ENCODE measurements at places on chromosomes 5 and 9. TPM values are rescaled to one million over a fixed set of nuclear protein-coding genes. Genes with fewer than 3 reads are reported as not detected.
A peak's percentile ranks its signal among the peaks of the same experiment; 100 is the strongest.

DNA sequence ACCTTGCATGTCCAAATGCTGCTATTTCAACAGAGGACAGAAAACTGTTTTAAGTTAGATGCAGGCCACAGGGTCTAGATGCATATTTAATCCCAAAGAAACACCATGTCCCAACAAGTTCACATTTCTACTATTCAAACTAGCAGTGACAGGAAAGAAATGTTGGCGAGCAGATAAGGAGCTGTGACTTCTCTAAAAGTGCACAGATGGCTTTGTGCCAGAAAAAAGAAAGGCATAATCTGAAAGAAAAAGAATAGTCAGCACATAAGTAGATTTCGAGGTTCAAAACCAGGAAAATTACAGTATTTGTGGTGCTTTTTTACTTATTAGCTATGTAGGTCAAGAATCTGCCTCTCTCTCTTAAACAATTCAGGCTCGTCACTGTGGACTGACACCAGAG, 178.3 kb downstream of the DNAH5 start:
- DNase-seq = no peak

DNA sequence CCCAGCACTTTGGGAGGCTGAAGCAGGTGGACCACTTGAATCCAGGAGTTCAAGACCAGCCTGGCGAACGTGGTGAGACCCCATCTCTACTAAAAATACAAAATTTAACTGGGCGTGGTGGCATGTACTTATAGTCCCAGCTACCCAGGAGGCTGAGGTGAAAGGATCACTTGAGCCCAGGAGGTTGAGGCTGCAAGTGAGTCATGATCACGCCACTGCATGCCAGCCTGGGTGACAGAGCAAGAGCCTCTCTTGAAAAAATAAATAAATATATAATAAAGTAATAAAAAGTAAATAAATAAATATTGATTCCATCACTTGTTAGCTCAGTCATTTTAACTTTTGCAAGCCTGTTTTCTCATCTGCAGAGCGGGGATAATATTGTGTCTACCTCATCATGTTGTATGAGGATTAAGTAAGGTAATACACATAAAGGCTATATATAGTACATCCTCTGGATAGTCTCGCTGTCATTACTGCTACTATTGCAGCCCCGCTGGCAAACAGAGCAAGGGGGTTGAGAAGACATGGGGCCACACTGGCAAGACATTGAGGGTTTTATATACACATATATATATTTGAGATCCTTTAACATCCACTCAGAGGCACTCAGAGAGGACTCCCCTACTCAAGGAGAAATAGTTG, 210.9 kb downstream of the C9orf152 start:
- DNase-seq = no peak

GRCh38 chr5:115461506-115462290, 82.9 kb downstream of the FEM1C start:
- peak; percentile 56 for DNase-seq

GRCh38 chr9:136662656-136663581, at the start of gene EGFL7:
EGFL7 (plus strand) TSS chr9:136662916; CDS start chr9:136668283, 5,367 bp downstream.
- no peak for DNase-seq

SPINK6 gene
- total RNA-seq = not detected

- DNase-seq = no peak
Measured at GRCh38 chr9:131752231-131752884, 12.5 kb upstream of the RAPGEF1 start.

TYRP1 gene
- 0.43 TPM for total RNA-seq

DNA sequence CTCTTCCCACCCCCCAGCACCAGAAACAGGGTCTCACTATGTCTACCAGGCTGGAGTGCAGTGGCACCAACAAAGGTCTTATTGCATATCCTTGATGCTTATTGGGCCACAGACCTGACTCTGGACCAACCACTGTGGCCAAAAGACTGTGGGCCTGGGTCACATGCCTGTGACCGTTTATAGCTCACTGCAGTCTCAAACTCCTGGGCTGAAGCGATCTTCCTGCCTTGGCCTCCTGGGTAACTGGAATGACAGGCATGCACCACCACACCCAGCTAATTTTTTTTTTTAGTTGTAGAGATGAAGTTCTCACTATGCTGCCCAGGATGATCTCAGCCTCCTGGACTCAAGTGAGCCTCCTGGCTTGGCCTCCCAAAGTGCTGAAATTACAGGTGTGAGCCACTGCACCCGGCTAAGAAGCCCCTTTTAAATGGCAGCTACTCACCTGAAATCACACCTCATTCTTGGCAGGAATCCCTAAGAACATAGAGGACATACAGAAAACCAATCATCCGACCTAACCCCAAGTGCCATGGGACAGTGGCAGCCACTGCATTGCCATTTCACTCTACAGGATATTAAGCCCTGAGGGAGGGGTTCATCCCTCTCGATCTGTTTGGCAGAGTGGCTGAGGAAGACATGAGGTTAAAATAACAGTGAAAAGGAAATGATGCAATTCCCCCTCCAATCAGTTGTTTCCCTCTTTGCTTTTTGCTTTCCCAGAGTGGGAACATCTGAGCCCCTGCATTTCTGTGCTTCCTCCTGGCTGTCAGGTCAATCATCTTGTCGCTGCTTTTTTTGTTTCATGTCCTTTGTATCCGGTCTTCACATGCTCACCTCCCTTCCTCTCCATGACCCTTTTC, 74.6 kb downstream of the LRRC70 start:
- DNase-seq = no peak

BARX1 gene
- not detected for total RNA-seq

GRCh38 chr9:69326261-69326660, 1.2 kb downstream of the ENTREP1 start:
- no peak for DNase-seq

ZNF367 gene
- total RNA-seq = 4.8 TPM

- DNase-seq = no peak
Measured at GRCh38 chr5:136772491-136772890, 407.1 kb upstream of the TRPC7 start.

GRCh38 chr5:168672888-168673287, 93.7 kb upstream of the PANK3 start:
- no peak for DNase-seq

GRCh38 chr5:151686674-151687407, at the start of gene SPARC:
SPARC (minus strand) TSS chr5:151686915; CDS start chr5:151676188, 10,727 bp downstream.
- DNase-seq = peak; percentile 98

GPR150 gene
- total RNA-seq = 0.43 TPM

DNA sequence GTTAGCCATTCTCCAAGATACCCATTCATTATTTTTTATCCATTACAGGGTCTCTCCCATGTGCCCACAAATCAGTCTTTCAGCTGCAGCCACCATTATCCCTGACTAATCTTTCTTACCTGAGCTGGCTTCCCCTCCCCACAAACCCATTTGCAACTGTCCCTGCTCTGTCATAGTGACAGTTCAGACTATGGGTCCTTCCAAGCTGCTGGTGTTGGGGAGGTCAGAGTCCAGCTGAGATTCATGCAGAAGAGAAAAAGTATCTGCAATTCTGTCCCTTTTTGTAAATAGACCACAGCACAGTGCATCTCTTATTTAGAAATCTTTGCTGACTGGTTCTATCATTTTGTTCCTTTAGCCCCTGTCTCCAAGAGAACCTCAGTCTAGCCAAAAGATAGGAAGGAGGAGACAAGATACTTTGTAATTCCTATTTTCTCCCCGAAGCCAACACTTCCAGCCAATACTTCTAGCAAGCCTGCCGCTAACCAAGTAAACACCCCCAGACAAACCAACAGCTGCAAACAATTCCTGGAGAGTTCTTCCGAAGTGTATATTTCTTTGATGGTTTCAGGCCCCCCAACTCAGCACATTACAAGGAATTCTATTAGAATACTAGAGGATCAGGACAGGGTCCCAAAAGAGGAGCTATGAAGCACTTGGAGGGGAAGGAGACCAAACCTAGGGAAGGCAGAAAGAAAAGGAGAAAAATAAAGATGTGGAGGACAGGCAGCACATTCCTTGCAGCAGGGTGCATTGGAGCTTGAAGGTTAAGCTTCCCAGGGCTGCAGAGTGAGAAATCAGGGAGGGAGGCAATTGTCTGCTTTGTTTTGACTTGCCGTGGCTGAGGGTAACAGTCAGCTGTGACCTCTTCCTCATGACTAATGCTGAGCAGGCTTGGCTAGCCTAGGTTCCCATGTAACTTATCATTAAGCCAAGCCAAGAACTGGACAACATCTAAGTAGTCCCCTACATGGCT, 148.5 kb downstream of the SGCD start:
- DNase-seq = peak; percentile 92

LHX2 gene
- total RNA-seq = not detected

- no peak for DNase-seq
Measured at GRCh38 chr9:122865300-122865699, 36.9 kb upstream of the PDCL start.

- peak; percentile 77 for DNase-seq
Measured at GRCh38 chr9:86604741-86605140, 250.5 kb upstream of the TUT7 start.

DNA sequence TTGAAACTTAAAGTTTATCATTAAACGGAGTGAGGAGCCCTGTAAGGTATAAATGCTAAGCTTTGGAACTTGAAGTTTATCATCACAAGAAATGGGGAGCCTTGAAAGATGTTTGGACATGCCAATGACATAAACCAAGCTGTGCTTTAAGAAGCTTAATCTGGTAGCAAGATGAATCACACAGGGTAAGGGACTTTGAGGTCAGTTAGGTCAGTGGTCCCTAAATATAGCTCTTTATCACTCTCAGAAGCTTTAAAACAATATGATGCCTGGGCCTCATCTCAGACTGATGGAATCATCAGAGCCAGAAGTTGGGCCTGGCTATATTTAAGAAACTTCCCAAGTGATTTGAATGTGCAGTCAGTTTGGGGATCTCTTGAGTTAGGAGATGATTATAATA, 85.7 kb downstream of the TNC start:
- no peak for DNase-seq

- DNase-seq = no peak
Measured at GRCh38 chr5:20028506-20028905, 40.5 kb upstream of the CDH18 start.

DNA sequence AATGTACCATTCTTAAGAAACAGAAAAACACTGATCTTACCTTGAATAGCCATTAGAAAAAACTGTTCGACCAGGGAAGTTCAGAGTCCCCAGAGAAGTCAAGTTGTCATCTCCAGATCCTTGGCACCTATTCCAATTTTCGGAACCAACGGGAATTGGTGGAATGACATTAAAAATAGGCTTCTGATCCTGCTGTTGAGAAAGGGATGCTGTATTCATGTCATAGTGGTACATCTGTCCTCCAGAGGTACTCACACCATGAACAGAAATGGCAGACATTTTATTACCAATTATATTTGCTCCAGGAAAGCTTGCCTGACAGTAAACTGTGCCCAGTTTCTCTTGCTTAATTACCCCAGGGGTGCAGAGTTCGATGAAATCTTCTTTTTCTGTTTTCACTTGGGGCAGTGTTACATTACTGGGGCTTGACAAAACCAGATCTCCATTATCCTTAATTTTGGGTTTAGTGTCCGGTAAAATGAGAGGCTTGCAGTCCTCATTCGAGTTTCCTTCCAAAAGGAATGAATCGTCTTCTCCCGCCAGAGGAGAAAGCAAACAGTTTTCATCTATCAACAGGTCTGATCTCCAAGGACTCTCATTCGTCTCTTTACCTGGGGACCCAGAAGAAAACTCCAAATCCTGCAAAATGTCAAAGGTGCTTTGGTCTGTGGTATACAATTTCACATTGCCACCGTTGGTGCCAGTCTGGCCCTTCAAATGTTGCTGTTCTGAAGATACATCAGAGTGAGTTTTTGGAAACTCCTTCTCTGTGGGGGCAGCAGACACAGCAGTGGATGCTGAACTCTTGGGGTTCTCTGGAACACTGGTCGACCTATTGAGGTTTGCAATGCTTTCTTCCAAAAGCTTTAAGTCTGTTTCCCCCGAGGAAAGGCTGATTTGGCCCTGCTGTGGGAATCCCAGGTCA, 3.6 kb downstream of the NR3C1 start:
- DNase-seq = no peak

ANXA1 gene
- total RNA-seq = 526 TPM

SUSD1 gene
- total RNA-seq = 29.8 TPM

DNA sequence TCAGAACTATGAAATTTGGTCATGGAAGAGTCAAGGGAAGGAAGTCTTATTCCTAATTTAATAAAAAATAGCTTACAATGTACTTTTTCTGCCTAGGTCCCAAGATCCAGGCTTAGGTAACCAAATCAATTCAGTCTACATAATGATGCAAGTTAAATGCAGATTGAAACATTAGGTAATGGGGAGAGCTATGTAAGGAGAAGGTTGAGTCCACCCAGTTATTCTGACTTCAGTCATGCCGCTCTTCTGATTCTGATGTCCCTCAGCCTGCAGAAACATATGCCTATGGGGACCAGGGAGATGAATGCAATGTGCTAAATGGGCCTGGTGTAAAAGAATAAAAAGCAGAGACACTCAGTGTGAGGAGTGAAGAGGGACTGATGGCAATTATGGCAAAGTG, 63.9 kb downstream of the MAMDC2 start:
- no peak for DNase-seq

GRCh38 chr9:36292641-36293040, 34.4 kb upstream of the GNE start:
- no peak for DNase-seq

GRCh38 chr5:178766936-178767912, 36.8 kb upstream of the ZNF354A start:
- no peak for DNase-seq

DNA sequence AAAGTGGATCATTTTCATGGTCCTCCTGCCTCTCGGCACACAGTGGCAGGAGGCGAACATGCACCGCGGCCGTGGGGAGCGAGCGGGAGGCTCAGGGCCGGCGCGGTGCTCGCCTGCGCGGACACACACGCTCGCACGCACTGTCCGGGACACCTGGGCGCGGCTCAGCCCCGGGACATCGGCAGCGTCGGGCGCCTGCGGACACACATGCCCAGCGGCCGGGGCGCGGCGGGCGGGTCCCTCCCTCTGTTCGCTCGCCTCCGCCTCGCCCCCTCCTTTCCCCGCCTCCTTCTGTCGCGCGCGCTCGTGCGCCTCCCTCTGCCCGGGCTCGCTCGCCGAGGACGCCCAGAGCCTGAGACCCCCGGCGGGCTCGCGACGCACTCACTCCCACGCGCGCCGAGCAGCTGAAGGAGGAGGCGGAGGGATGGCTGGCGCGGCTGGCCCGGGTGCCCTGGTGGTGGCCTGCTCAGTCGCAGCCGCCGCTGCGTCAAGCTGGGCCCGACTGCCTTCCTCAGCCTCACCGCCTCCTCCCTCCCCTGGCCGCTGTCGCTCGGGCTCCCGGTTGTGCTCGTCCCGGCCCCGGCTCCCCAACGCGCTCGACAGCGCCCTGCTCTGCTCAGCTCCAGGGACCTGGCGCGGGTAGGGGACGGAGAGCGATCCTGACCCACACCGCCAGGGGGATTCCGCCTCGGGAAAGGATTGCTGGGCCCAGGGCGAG, at the start of gene FRMD3:
Gene FRMD3, minus strand, starts transcription at position 230 of the 718 bp plus-strand sequence. Its CDS starts 170 bp downstream, at position 60.
- peak; percentile 64 for DNase-seq

All from fibroblast of villous mesenchyme (primary cell).